HEK293T (cell line): ENCODE measurements at places on chromosomes 1 and 21.

GRCh38 chr1:232901255-232901654, 49.2 kb upstream of the NTPCR start:
- no peak for DNase-seq

- DNase-seq = no peak
These were observed 64.0 kb downstream of the SIK1 start for GRCh38 chr21:43362915-43363314.

GRCh38 chr1:44542420-44543063, 131.7 kb downstream of the TMEM53 start:
- no peak for DNase-seq

DNA sequence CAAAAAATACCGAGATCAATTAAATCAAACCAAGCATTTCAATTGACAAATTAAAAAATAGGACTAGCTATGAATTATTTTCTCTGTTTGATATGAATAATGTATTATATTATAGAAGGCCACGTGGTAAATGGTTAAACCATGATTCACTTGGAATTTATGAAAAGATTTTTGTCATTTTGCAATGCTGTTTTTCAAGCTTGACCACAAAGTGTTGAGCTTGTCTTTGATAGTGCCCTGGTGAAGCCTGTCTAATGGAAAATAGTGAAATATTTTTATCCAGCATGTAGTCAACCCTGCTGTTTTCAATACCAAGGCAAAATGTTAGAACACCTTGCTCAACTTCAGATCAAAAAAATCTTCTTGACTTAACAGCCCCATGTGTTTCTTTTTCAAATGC, 288.0 kb upstream of the PRMT6 start:
- no peak for DNase-seq

- peak; percentile 89 for DNase-seq
These were observed 14.0 kb upstream of the SYNC start for GRCh38 chr1:32716312-32717148.

DNA sequence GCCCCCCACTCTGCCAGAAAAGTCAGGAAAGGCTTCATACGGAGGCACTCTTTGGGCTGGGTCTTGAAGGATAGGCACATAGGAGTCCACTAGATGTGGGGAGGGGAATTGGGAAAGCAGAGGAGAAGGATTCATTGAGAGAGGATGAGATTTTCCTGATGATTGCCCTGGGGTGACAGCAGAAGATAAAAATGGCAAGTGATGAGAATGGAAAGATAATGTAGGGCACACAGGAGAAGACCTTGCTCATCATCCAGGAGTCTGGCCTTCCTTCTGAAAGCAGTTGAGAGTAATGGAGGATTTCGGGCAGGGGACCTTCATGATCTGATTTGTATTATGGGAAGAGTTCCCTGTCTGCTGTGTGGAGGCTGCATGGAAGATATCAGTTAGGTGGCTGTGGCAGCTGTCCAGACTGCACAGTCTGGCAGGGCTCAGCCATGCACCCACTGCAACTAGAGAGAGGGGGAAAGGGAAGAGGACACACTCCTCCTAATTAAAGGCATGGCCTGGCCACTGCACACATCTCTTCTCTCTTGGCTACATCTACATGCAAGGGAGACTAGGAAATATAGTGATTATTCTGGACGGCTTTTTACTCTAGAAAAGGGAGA, 9.6 kb upstream of the FABP3 start:
- no peak for DNase-seq

DNA sequence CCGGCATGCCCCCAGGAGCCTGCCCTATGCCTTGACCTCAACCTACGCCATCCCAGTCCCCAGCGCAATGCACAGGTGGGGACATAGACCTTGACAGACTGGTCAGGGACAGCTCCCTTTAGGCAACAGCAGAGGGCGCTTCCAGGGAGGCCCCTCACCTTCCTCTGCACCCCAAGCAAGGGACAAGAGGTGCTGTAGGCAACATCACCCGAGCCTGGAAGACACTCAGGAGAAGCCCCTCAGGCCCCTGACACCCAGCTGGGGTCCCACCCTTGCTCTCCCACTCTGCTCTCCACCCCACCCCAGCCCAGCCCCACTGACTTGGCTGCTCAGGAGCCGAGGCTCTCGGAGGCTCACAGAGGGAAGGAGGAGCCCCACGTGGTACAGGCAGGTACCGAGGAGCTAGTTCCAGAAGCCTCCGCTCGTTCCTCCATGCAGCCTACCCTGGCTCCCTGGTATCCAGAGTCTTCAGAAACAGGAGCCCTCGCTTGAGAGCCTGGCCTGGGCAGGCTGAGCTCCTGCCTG, 2.4 kb upstream of the WNT3A start:
- DNase-seq = peak; percentile 53

DNA sequence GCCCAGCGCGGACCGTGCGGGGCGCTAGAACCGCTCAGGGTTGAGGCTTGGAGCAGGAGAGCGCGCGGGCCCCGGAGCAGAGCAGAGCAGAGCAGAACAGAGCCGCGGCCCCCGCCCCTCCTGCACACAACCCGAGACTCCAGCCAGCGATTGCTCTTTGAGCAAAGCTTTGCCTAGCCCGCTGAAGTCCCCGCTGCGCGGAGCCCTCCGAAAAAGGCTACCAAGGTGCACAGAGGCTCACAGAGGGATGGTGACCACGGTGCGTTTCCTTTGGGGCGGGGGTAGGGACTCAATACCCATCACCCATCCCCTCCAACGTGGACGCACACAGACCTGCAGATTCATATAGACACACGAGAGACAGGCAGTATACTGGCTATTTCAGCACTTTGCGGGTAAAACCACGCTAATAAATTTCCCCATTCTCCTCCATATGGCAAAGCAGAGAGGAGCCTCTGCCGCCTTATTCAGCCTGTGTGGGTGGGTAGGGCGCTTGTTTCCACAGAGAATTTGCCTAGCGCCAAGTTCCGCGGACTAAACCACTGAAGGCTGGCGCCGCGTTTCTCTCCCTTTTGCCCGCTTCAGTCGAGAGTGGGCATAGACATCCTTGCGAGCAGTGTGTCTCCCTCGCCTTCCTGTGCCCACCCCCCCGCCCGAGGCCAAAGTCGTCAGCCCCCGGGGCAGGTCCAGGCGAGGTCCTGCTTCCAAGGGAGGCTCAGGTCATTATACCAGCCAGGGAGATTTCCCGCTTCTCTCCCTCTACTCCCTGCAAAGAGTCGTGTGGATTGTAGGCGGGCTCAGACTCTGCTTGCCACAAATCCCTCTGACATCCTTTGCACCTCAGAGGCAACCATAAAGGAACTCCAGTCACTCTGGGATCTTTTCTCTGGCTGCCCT, 8.5 kb downstream of the HLX start:
- DNase-seq = no peak

DNA sequence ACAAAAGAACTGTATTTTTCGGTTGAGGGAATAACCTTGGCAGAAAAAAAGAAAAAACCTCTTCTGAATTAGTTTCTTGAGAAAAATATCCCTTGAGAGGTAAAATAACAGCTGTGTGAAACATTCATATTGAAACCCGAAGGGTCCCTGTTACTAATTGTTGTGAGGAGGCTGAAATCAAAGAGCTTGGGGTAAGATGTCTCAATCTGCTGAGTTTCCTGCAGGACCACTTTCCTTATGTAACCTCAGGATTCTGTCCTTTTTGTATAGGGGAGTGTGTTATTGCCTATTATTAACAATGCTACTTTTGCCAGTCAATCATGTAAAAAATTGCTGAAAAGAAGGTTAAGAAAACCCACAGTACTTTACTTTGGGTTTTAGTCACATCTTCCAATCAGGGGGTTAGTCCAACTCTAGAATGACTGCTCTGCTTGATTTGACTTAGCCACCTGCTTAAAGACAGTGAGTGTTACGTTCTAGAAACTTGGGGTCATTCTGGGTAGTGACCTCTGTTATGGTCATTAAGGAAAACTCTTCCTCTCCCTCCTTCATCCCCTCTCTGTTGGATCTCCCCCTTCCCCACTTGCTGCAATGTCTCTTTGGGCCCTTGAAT, 138.8 kb downstream of the GIPC2 start:
- no peak for DNase-seq

GRCh38 chr1:237863234-237863633, 27.5 kb downstream of the ZP4 start:
- no peak for DNase-seq

DNA sequence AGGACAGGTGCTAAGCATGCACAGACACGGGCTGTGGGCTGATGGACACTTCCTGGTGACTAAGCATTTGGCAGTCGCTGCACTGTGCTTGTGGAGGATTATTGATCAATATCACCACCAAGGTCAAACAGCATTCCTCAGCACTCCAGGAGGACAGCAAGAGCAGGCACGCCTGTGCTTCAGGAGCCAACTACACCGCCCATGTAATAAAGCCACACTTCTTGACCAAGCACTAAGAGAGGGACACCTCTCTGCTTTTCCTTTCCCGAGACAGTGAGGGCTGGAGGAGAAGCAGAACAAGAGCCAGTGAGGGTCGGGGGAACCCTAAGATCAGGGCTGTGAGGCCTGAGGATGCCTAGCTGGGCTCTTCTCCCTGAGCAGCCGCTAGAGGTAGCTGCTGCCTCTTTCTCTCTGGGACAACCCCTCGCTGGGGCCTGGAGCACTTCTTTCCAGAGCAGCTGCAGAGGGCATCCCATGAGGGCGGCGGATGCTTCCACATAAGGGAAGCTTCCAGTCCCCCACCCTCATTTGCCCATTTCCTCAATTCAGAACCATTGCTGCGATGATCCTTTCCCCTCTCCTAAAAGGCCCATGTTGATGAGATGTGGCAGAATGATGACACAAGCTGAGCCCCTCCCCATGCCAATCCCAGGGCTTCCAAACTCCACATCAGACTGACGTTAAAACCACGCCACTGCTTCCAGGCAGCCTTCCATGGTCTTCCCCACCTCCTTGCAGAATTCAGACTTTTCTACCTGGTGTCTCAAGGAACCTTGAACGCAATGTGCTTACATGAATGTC, 19.1 kb downstream of the RAB7B start:
- DNase-seq = peak; percentile 77

DNA sequence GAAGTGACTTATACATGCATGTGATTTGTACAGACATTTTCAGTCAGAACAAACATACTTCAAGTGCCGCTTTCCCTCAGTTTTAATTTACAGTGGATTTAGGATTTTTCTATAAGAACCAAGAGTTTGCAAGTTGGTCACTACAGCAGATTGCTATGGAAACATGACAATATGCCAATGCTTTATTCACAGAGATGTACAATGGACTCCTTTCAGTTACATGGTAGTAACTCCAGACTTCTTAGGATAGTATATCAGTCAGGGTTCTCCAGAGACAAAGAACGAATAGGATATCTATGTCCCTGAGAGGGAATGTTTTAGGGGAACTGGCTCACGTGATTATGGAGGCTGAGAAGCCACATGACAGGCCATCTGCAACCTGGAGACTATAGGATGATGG, 27.4 kb downstream of the IFI44 start:
- DNase-seq = no peak

DNA sequence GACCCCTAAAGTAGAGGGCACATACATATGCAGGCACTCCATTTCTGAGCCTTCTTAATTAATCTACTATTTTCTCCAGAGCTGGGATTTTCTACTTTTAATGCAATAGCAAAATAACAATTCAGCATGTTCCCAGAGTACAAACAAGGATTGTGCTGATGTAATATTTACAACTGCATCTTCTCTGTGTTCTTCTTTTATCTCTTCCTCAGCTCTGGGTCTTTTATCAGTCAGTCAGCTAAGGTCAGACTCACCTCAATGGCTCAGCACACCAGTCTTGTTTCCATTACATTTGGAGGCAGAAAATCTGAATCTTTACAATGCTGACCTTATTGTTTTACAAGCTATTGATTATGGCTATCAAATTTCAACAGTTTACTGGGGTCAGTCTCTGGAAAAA, 323.3 kb upstream of the NR5A2 start:
- DNase-seq = no peak

DNA sequence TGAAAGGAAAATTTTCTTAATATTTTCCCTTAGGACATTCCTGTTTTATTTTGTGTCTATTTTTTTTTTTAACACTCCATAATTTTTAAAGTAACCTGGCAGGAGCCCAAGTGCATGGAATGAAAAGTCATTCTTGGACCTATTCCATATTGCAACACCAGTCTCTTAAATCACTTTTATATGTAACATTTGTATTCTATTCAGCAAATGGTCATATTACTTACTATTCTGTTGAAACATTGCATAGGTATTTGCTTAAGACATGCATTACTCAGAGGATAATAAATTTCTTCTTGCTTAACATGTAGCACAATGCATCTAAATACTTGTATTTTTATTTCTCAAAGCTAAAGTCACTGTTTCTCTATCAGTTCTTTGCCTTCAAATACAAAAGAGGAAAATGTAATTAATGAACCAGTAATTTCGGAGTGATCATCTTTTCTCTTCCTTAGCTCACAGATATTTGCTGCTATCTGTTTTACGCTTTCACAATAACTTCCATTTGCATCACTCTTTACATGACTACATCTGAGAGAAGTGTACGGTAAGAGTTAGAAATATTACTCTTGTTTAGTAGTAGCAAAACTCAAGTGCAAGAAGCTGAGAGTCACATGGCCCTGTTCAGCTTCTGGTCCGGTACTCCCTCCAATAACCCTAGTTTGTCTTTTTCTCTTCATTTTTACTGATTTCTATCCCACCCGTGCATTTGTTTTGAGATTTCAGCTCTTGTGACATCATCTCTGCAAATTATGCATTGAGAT, 394.8 kb downstream of the USP25 start:
- no peak for DNase-seq
